ENCODE measurements at places on chromosomes 16 and 17.

- no peak for DNase-seq
Measured at GRCh38 chr16:28014851-28015250, 48.7 kb downstream of the GSG1L start.

GRCh38 chr17:33116021-33116551, 124.4 kb downstream of the SPACA3 start:
- DNase-seq = no peak

GRCh38 chr17:39640591-39641031, 3.7 kb downstream of the STARD3 start:
- no peak for DNase-seq

- no peak for DNase-seq
Measured at GRCh38 chr16:12011565-12011964, 35.0 kb downstream of the SNX29 start.

DNA sequence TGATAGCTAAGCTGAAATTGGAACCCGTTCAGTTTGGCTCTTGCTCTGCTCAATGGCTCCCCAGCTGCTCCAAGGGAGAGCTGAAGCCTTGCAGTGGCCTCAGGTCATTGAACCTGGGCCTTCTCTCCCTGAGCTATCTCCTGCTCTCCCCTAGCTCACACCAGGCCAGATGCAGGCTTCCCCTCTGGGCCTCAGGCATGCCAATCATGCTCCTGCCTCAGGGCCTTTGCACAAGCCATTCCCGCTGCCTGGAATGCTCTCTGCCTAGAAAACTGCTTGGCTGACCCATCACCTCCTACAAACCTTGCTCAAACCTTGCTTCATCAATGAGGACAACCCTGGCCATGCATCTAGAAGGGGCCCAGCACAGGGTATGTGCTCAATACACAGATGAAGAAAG, 16.7 kb upstream of the KRTAP17-1 start:
- DNase-seq = no peak

Data from NCI-H1092 treated with DMSO at 0.1 percent for 48 hours (cell line).